GM23338 (cell line): ENCODE measurements at places on chromosomes 1 and 21. TPM values are rescaled to one million over a fixed set of nuclear protein-coding genes. Genes with fewer than 3 reads are reported as not detected.

SELENON gene
- 17.9 and 19.9 TPM in 2 replicates for polyA plus RNA-seq

GSTM5 gene
- polyA plus RNA-seq, result 4.4 and 5.0 TPM in 2 replicates

C1orf226 gene
- 2.3 and 2.7 TPM in 2 replicates for polyA plus RNA-seq

PYCR2 gene
- polyA plus RNA-seq, result 89.1 and 95.1 TPM in 2 replicates

HTR6 gene
- polyA plus RNA-seq, result 0.14 and 0.26 TPM in 2 replicates

ANGPTL3 gene
- polyA plus RNA-seq, result 0.10 and 0.16 TPM in 2 replicates

USP33 gene
- polyA plus RNA-seq, result 36.6 and 42.4 TPM in 2 replicates

TMEM81 gene
- 4.5 and 5.5 TPM in 2 replicates for polyA plus RNA-seq

NTRK1 gene
- 0.23 and 0.45 TPM in 2 replicates for polyA plus RNA-seq

SLC35D1 gene
- polyA plus RNA-seq, result 0.68 and 0.82 TPM in 2 replicates

CFAP141 gene
- polyA plus RNA-seq, result not detected in 2 replicates

CSRP1 gene
- 5.8 and 6.2 TPM in 2 replicates for polyA plus RNA-seq

MX1 gene
- polyA plus RNA-seq, result 2.1 and 3.1 TPM in 2 replicates

BNIPL gene
- polyA plus RNA-seq, result 0.59 and 0.91 TPM in 2 replicates

ESRRG gene
- 0.66 and 1.2 TPM in 2 replicates for polyA plus RNA-seq

GRIK3 gene
- polyA plus RNA-seq, result 0.23 and 0.31 TPM in 2 replicates

CLCA2 gene
- polyA plus RNA-seq, result not detected in 2 replicates

SLC30A10 gene
- 0.17 and 0.47 TPM in 2 replicates for polyA plus RNA-seq
